NCI-H2227 treated with DMSO at 0.1 percent for 48 hours (cell line): ENCODE measurements at places on chromosomes 3 and 15.
A peak's percentile ranks its signal among the peaks of the same experiment; 100 is the strongest.

GRCh38 chr15:85748729-85749128 is 46.0 kb downstream of the KLHL25 start:
- DNase-seq: no peak

- no peak for DNase-seq
These were observed 601.2 kb downstream of the PYDC2 start for GRCh38 chr3:192062186-192062585.

DNA sequence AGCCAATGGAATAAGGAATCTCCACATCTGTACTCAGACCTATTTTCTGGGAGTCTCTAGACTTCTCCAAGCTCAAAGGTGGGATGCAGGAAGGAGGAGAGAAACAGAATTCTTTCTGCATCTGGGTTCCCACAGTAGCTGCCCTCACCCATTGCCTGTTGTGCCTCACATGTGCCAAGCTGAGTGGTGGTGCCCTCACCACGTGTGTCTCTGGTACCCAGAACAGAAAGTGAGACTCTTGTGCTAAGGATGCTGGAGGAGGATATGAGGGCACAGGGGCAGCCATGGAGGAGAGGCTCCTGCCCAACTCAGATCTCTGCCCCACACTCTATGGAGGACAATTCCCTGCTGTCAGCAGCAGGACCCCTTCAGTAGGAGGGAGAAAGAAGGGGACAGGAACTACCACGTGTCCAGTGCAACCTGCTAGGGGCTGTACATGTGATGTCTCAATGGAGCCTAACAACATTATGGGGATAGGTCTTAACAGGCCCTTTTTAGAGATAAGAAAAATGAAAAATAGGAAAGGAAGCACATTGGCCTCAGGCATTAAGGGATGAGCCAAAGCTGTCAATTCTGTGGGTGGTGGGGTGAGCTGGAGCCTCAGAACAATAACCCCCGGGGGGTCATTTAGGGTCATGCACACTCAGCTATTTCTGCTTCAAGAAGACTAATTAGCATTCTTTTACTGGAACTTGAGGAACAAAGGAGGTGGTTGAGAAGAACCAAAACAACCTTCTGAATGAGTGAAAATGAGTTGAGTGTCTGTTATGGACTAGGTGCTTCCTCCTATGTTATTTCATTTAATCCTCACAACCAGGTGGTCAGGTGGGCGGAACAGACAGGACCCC is 16.3 kb upstream of the NOX5 start:
- DNase-seq: no peak

DNA sequence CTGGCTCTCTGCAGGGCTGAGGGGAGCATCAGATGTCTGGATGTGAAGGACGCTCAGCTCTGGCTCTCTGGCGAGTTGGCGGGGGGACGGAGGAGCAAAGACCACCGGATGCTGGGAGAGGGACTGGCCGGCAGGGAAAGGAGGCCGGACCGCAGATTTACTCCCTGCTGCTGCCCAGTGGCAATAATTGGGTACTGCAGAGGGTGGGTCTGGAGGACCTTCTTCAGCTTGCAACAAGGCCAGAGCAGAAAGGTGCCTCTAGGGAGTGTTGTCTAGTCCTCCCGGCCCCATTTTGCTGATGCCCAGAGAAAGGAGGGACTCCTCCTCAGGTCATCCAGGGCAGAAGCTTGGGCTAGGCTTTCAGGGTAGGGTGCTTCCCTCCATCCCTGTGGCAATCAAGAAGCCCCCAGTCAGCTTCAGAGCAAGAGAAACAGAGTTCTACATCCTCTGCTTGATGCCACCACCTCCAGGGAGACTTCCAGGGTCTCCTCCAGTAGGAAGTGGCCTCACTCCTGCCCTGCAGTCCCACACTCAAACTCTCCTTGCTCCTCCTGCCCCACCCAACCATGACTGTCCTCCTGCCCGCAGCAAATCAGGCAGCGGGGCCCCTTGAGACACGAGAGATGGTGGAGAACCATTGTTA is 20.3 kb upstream of the CSPG4 start:
- peak; percentile 21 for DNase-seq

GRCh38 chr15:50145451-50145872 is 26.4 kb upstream of the ATP8B4 start:
- peak; percentile 60 for DNase-seq

DNA sequence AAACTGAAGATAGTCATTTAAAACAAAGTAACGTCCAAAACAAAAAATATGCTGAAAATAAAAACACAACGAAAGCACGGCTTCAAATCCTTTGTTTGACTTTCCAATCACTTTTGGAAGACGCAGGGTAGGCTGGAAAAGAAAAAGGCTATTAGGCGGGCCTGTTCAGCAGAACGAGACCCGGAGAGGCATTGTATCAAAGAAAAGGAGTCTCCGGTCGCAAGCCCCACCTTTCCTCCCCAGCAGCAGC is 691 bp downstream of the SENP7 start:
- no peak for DNase-seq

- DNase-seq: no peak
These were observed 151.0 kb downstream of the TCF12 start for GRCh38 chr15:57069423-57069822.

GRCh38 chr3:74539876-74540275 is 74.6 kb downstream of the CNTN3 start:
- no peak for DNase-seq

DNA sequence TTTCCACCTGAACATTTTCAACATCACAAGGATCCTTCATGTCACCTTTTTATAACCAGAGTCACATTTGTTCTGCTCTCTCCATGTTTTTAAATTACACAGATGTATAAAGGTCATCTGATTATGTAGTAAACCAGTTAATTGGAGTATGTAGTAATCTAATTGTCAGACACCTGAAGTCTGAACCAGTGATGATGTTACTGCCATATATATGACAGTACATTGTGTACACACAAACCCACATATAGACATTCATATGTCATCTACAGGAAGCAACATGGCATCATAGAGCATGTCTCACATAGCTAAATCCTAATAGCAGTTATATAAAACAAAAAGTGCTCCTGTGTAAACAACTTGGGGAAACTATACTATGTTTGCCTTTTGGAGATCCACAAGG is 95.9 kb upstream of the PRR23C start:
- DNase-seq: no peak

DNA sequence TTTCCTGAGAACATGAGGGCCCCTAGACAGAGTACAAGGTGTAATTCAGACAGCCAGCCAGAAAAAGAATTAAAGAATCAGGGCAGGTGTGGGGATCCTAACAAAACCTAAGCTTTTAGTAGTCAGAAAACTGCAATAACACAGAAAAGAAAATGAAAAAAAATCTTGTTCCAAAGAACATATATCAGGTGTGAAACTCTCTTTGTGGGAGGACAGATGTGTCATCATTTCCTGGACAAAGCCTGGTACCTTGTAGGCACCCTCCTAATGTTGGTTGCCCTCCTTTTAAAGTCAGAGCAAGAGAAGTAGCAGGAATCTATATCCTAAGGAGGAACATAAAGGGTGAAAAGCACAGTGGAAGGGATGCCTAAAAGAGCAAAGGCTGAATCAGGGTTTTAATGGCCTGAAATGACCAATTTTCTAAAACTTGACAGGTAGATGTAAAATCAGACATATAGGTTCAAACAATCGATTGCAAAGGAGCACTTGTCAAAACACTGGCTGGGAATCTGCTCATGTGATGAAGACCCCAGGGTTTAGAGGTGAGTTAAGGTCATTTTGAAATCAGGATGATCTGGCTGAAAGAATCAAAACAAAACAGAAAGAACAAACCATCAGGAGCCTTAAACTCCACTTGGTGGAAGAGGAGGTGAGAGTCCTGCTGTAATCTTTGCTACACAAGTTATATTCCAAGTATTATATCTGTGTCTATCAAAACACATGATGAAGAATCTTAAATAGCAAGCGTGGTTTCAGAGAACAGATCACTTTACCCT is 54.9 kb downstream of the TGFBR2 start:
- no peak for DNase-seq

GRCh38 chr3:38054499-38055001 is 15.5 kb downstream of the DLEC1 start:
- DNase-seq: no peak

GRCh38 chr3:99873269-99874102 is 55.8 kb downstream of the CMSS1 start:
- DNase-seq: no peak

DNA sequence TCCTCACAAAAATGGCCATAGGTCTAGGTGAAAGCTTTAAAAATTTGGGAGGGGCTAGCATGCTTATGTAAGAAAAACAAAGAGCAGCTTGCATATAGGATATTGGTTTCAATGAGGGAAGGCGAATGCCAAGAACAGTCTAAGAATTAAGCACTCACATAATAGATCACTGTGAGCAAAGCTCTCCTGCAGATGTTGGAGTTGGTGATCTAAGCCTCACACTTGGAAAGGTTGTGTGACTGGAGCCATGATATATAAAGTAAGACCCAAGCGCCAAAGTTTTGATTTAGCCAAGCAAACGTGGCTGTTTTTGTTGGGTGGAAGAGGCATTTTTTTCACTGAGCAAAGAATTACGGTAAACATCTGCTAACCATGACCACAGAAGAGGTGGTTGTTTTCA is 237.5 kb downstream of the FOXP1 start:
- no peak for DNase-seq

DNA sequence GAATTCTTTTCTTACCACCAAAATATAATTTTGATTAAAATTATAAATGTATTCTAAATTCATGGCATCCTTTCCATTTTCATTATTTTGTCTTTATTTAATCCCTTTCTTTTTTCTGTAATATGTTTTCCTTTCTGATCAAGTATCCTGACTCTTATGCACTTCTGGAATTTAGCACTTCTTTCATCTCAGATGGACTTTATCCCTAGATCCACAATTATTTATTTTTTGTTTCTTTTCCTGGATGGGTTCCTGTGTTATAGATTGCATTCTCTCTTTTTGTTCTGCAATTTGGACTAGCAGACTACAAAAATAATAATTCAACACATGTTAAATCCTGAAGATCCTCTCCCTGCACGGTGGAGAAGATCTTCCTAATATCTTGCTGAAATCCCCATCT is 76.9 kb upstream of the CDIN1 start:
- no peak for DNase-seq

DNA sequence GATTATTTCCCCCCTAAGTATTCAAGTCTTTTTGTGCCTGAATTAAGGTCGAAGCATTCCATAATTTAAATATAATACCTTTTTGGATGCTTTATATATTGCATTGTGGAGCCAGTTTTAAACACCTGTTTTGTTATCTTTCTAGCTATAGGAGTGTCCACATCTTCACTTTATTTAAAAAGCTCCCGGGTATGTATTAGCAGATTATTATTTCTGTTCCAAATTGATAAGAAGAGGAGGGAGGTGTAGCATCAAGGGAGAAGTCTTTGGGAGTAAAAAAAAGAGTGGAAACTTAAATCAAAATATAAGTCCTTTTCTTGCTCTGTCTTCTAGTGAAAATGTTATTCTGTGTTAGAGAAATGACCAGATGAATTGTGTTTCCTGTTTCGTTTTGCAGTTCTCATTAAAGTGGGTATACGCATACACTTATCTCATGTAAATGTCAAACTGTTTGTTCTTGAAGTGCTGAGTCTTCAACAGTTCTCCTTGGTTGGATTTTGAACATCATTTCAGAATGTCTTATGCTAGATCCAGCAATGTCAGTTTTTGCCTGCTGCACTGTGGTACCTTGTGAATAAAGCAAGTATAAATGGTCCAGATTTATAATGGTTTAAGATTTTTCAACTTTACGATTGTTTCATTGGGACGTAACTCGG is 105.8 kb downstream of the FNDC3B start:
- DNase-seq: no peak

DNA sequence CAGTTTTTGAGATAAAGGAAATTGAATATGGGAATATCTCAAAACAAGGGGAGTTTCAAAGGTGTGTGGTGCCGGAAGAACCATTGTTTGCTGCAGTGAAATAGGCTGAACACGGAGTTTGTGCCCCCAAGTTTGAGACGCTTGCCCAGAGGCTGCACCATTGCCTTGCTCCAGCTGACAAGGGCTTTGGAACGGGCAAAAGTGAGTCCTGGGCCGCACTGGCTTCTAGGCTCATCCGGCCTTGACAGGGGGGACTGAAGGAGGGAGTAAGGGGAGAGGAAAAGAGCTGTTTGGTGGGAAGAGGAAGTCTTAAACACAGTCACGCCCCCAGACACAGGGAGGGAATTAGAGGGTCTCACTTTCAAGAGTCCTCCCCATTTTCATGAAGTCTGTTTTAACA is 269.9 kb downstream of the FAM43A start:
- no peak for DNase-seq

DNA sequence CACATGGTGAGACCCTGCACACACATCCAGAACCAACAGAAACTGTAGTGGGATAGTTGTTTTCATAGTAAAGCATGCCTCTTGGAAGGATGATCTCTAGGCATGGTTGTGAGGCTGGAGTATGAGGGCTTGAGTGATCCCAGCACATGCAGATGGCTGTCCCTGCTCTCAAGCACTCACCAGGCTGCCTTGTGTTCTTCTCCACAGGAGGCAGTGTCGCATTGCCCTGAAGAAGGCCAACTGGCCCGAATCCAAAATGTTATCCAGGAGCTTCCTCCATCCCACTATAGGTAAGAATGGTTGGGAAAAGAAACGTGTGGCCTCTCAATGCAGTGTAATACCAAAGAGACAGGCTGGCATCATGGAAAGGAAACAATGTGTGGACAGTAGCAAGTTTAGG is 82.7 kb downstream of the TMEM39A start:
- no peak for DNase-seq

DNA sequence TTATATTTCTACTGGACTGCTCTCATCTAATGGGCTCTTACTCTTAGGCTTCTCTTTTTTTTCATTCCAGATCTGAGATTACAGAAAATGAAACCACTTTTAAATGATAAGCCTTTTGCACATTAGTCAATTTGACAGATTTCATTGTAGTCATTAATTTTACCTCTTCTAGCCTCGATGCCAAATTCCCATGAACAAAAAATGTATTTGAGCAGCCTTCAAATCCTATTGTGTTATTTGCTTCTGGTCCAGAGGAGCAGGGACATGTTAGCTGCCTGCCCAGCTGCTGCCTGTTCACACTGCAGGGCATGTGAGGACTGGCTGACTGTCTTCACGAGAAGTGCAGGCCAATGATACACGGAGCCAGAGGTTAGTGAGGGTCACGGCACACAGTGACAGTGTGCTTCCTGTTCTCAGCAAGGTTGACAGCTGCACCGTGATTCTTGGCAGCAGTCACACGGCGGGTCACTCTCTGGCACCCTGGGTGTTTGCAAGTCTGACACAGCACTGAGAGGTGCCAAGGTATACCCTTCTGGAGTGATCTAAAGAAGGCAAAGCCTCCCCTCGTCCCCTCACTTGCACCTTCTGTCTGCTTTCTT is 40.8 kb downstream of the KAT2B start:
- no peak for DNase-seq

GRCh38 chr3:20698896-20699295 is 512.9 kb upstream of the SGO1 start:
- DNase-seq: no peak

DNA sequence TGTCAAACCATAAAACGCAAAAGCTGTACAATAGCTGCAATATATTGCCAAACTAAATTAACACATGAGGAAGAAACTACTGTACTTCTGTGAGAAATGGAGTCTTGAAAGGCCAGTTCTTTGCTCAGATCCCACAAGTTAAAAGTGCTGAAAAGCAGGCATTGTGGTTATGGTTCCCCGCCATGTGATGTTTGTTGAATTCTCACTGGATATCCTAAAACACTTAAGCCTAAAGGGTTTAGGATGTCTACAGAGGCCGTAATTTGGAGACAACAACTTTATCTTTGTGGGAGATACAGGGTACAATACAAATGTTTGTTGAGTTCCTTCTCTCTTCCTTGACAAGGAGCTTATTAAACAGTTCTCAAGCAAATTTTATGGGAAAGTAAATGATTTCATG is 53.2 kb downstream of the TMEM212 start:
- no peak for DNase-seq

GRCh38 chr3:7288133-7288532 is 427.2 kb downstream of the GRM7 start:
- no peak for DNase-seq
